Stimulated activated naive CD4-positive, alpha-beta T cell (primary cell): ENCODE measurements at places on chromosomes 2 and 18.

DNA sequence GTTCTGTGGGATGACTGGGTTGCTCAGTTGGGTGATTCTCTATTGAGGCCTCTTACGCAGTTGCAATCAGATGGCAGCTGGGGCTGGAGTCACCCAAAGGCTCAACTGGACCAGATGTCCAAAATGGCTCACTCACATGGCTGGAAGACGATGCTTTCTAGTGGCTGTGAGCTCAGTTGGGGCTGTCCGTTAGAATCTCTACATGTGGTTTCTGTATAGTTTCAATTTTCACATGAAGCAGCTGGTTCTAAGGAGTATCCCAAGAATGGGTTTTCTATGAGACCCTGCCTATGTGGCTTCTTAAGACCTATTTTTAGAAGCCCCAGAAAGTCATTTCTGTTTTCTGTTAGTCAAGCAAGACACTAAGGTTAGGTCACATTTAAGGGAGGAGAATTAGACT, 4.4 kb downstream of the XRCC5 start:
- DNase-seq, result no peak

- no peak for DNase-seq
Observed at GRCh38 chr2:240477916-240478315, 42.5 kb downstream of the GPC1 start.

DNA sequence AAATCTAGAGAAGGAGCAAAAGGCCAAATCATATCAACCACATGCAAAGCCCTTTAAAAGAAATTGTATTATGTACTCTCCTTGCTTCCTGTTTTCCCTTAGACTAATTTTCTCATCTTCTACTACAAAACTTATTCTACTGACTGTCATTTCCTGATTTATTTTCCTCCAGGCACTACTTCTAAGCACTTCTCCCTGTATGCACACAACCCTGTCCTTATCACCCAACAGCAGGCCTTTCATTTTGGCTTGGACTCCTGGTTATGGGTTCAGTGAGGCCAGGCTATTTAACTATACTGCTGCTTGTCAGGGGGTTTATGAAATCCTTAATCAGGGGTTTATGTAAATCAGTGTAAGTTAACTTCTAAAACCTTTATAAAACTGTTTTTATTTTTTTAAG, 205.1 kb upstream of the FAM98A start:
- DNase-seq, result no peak

GRCh38 chr2:29459445-29460179, 344.4 kb downstream of the CLIP4 start:
- DNase-seq, result no peak

- DNase-seq, result no peak
Observed at GRCh38 chr2:72914206-72914559, 3.1 kb upstream of the EMX1 start.

GRCh38 chr2:60861736-60862135, 19.6 kb upstream of the REL start:
- DNase-seq, result no peak

DNA sequence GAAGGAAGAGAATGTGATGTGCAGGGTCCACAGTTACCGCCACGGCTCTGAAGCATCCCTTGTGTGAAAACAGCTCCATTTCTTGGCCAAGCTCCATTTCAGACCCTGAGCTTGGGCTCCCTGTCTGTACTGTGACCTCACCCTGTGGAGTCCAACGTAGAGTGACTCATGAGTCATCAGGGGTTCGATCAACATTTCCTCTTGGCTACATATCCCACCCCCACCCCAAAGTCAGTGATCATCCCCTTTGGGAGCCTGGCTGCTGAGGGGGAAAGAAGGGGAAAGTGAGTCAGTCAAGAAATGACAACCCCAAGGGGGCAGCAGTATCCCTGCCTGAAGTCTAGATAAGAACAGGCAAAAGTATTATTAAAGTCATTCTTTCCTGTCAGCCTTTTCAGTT, 62.2 kb downstream of the PAPOLG start:
- DNase-seq, result no peak

GRCh38 chr2:168203762-168204693, 43.4 kb downstream of the STK39 start:
- DNase-seq, result no peak

DNA sequence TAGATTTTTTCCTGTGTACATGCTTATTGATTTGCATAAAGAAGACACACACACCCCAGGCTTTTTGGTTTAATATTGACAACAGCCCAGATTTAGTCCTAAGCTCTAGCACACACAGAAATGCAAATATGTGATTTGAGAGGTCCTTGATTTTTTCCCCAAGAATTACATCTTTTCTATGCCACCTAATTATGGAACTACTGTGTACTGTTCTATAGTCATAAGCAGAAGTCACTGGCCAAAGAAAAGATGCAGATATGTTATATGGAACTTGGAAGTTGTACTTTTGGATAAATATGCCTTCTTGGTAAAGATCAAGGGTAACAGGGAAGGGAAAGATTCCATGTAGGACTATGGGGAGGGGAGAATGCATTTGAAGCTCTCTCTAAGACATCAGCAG, 105.6 kb downstream of the SETBP1 start:
- DNase-seq, result no peak

DNA sequence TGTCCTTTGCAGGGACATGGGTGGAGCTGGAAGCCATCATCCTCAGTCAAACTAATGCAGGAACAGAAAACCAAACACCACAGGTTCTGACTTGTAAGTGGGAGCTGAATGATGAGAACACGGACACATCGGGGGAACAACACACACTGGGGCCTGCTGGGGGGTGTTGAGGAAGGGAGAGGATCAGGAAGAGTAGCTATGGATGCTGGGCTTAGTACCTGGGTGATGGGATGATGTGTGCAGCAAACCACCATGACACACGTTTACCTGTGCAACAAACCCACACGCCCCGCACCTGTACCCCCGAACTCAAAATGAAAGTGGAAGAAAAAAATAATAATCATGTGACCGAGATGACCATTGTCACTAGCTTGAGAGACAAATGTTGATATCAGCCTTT, 114.7 kb downstream of the NDUFA10 start:
- DNase-seq, result no peak

- no peak for DNase-seq
Observed at GRCh38 chr2:102110171-102110570, 32.4 kb upstream of the IL1R1 start.
